ENCODE measurements at places on chromosomes 2 and 18. TPM values are rescaled to one million over a fixed set of nuclear protein-coding genes. Genes with fewer than 3 reads are reported as not detected.
A peak's percentile ranks its signal among the peaks of the same experiment; 100 is the strongest.

- no peak for DNase-seq
Observed at GRCh38 chr2:30886080-30886479, 78.8 kb upstream of the CAPN13 start.

DNA sequence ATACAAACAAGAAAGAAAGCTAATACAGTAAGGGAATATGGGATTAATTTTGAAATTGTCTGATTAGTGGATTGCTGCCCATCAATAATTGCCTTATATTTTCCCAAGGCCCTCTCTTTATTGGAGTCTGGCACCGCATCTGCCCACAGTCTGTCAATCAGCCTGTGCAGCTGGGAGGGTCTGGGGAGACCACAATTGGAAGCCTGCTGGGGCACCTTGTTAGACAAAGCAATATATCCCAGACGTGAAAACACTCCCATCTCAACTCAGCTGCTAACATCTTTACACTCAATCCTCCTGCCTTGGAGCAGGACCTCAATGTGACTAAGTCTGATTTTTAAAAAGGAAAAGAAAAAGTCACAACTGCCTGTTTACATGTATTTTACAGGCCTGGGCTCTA lies 258.6 kb downstream of the SRBD1 start:
- DNase-seq: no peak

DNA sequence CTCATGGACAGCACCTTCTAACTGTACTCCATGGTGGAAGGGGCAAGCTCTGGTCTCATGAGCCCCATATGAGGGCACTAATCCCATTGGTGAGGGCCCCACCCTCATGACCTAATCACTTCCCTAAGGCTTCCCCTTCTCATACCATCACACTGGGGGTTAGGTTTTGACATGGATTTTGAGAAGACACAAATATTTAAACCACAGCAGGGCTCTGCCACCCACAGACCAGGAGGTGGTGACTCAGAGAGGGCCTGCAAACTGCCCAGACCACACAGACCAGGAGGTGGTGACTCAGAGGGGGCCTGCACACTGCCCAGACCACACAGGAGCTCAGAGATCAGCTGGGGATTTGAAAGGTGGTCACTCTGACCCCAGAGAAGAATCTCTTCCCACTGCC lies 222.0 kb downstream of the KLHL29 start:
- DNase-seq: peak; percentile 26

DNA sequence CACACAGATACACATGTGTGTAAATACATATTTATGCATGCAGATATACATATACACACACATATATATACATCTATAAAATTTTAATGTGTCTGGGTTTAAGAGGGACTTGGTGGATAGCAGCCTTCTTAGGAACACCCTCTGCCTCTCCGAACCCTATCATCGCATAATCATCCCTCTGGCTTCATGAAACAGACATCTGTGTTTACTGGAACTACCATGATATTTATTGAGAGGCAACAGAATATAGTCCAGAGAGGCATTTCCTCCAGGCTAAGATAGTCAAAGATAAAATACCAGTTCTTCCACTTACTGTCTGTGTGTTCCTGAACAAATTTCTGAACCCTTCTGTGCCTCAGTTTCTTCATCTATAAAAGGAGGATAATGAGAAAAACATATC lies 239.0 kb upstream of the FANCL start:
- no peak for DNase-seq

HOXD13 gene
- total RNA-seq: not detected

Measured in fibroblast of the aortic adventitia (primary cell).